ENCODE measurements at places on chromosomes 5 and 9.

GRCh38 chr5:79850316-79850822 lies 140.7 kb downstream of the MTX3 start:
- no peak for DNase-seq
- no peak overlapping the region for H3K27ac ChIP-seq
- H3K27me3 ChIP-seq: peaks cover 54% of the 10 kb centered on the region

- H3K4me1 ChIP-seq: no peaks in the 10 kb centered on the region
- H3K27ac ChIP-seq: no peak overlapping the region
- peaks cover 39% of the 10 kb centered on the region for H3K27me3 ChIP-seq
- DNase-seq: no peak
Observed at GRCh38 chr5:14223372-14223771, 80.2 kb downstream of the TRIO start.

GRCh38 chr5:149030392-149030791 lies 32.5 kb downstream of the SH3TC2 start:
- H3K27ac ChIP-seq: no peak overlapping the region
- no peaks in the 10 kb centered on the region for H3K36me3 ChIP-seq
- peaks cover 14% of the 10 kb centered on the region for H3K27me3 ChIP-seq
- H3K4me1 ChIP-seq: no peaks in the 10 kb centered on the region
- no peak overlapping the region for H3K4me3 ChIP-seq
- no peak for DNase-seq

- peak overlapping the region; percentile 93 for H3K27ac ChIP-seq
- no peaks in the 10 kb centered on the region for H3K27me3 ChIP-seq
- peak; percentile 86 for DNase-seq
- no peaks in the 10 kb centered on the region for H3K36me3 ChIP-seq
- peaks cover 16% of the 10 kb centered on the region for H3K4me1 ChIP-seq
Observed at GRCh38 chr5:43007911-43008362, 32.2 kb downstream of the ANXA2R start.

DNA sequence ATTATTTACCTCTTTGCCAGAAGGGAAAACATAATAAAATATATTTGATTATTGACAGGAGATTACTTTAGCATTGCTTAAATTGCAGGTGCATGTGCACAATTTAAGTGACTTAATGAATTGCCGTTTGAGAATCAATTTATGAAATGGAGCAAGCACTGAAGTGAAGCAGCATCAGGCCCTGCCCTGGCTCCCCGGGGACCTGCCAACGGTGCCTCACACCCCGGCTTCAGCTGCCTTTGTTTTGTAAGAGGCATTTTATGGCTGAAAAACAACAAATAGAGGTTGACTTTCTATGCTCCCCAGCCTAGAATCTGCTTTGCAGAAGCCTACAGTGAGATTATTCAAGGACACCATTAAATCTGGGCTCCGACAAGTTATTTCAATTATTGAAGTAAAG lies 359.1 kb upstream of the IRX4 start:
- H3K36me3 ChIP-seq: no peaks in the 10 kb centered on the region
- no peaks in the 10 kb centered on the region for H3K27me3 ChIP-seq
- peaks cover 3% of the 10 kb centered on the region for H3K4me1 ChIP-seq
- no peak for DNase-seq
- H3K27ac ChIP-seq: no peak overlapping the region
- H3K4me3 ChIP-seq: no peak overlapping the region

DNA sequence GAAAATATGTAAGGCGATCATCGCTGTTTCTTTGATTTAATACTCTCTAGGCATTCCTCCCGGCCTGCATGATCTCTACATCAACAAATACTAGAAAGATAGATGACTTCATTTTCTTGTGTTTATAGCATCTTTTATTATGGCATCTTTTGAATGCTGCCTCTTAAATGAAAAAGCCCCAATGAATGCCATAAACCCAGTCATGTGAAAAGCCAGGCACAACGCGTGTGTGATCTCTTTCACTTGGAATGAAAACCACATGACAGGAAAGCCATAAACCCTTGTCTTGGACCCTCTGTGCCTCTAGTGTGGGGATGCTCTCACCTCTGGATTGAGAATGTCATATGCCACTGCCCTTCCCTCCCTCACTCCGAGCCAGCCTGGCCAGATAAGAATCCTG lies 476.2 kb downstream of the SEMA5A start:
- no peak for DNase-seq
- no peaks in the 10 kb centered on the region for H3K4me1 ChIP-seq
- no peak overlapping the region for H3K4me3 ChIP-seq
- no peaks in the 10 kb centered on the region for H3K27me3 ChIP-seq
- no peaks in the 10 kb centered on the region for H3K36me3 ChIP-seq

GRCh38 chr5:169142264-169142970 lies 158.5 kb downstream of the SLIT3 start:
- H3K27me3 ChIP-seq: peaks cover 4% of the 10 kb centered on the region
- DNase-seq: no peak
- H3K4me3 ChIP-seq: no peak overlapping the region
- H3K36me3 ChIP-seq: no peaks in the 10 kb centered on the region

- H3K4me1 ChIP-seq: peaks cover 27% of the 10 kb centered on the region
- H3K36me3 ChIP-seq: no peaks in the 10 kb centered on the region
- no peak overlapping the region for H3K27ac ChIP-seq
- H3K27me3 ChIP-seq: no peaks in the 10 kb centered on the region
Observed at GRCh38 chr5:55176176-55176818, 3.3 kb upstream of the CDC20B start.

DNA sequence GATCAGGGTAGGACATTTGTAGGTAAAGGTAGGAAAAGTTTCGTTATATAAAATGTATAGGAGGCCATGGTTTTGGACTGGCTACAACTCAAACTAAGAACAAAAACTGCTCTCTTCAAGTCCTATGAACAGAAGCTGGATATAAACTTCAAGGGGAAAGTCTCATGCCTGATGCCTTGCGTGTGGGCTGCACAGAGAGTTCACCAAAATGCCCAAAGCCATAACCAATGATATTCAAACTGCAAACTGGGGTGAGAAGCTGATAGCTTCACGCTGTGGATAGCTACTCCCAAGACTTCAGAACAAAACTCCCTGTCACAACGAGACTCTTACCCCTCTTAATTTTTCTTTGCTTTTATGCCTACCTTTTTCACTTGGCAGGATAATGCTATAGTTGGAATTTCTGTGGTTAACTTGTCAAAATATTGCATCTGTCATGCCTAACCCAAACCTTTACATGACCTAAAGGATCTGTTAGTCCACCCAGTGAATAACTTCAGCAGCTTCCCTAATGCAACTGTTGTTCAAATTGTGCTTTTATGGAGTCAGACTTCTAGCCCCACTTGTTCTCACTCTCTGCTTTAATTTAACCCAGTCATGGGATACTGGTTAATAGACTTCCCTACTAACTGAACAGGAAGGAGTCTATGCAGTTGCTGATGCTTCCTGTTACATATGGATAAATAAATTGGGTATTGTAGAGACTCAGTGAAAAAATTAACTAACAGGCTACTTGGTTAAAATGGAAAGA lies 71.9 kb downstream of the SFXN1 start:
- no peak overlapping the region for H3K27ac ChIP-seq
- DNase-seq: no peak
- peaks cover 55% of the 10 kb centered on the region for H3K27me3 ChIP-seq
- H3K4me3 ChIP-seq: no peak overlapping the region

GRCh38 chr5:141527426-141527825 lies 38.5 kb downstream of the PCDHGC5 start:
- peaks cover 99% of the 10 kb centered on the region for H3K36me3 ChIP-seq
- DNase-seq: no peak
- no peak overlapping the region for H3K27ac ChIP-seq
- no peaks in the 10 kb centered on the region for H3K27me3 ChIP-seq
- no peak overlapping the region for H3K4me3 ChIP-seq

GRCh38 chr5:65327582-65327981 lies 154.1 kb downstream of the ADAMTS6 start:
- H3K27me3 ChIP-seq: no peaks in the 10 kb centered on the region
- H3K4me1 ChIP-seq: no peaks in the 10 kb centered on the region

- H3K36me3 ChIP-seq: peaks cover 6% of the 10 kb centered on the region
- no peaks in the 10 kb centered on the region for H3K27me3 ChIP-seq
- peak overlapping the region; percentile 79 for H3K27ac ChIP-seq
- H3K4me1 ChIP-seq: 0 out of 3 replicates have a peak, but pooled peaks cover 2% of the 10 kb centered on the region
Observed at GRCh38 chr5:110738503-110738811, 350 bp upstream of the SLC25A46 start.

- DNase-seq: no peak
- H3K4me1 ChIP-seq: no peaks in the 10 kb centered on the region
- no peak overlapping the region for H3K4me3 ChIP-seq
- H3K36me3 ChIP-seq: no peaks in the 10 kb centered on the region
Observed at GRCh38 chr5:9733486-9733885, 103.3 kb upstream of the TAS2R1 start.

GRCh38 chr5:124162767-124163532 lies 583.5 kb downstream of the ZNF608 start:
- no peaks in the 10 kb centered on the region for H3K27me3 ChIP-seq

DNA sequence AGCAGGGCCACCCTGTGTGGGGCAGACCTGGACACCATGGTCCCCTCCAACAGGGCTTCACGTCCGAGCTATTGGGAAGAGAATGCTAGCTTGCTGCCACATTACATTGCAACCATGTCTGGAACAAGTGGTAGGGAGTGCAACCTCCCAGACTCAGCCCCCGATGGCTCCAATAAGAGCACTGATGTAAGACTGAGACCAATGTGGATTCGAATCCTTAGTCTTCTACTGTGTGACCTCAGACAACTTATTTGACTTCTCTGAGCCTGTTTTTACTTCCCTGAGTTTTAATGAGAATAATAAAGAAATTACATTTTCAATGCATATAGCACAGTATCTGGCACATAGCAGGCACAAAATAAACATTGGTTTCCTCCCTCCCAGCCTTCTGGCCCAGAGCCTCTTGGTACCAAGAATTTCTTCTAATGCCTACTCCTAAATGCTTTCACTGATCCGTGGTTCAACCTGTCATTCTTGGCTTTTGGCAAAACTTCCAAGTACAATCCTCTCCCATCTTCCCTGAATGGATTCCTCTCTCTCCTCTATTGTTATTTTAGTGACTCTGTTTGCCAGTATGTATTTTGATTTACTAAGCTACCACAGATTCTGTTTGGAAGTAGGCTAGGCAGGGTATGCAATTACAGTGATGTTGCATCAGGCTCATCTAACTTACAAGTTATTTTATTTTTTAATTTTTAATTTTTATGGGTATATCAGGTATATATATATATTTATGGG lies 34.6 kb upstream of the COL15A1 start:
- H3K27me3 ChIP-seq: no peaks in the 10 kb centered on the region
- no peaks in the 10 kb centered on the region for H3K36me3 ChIP-seq
- DNase-seq: no peak

DNA sequence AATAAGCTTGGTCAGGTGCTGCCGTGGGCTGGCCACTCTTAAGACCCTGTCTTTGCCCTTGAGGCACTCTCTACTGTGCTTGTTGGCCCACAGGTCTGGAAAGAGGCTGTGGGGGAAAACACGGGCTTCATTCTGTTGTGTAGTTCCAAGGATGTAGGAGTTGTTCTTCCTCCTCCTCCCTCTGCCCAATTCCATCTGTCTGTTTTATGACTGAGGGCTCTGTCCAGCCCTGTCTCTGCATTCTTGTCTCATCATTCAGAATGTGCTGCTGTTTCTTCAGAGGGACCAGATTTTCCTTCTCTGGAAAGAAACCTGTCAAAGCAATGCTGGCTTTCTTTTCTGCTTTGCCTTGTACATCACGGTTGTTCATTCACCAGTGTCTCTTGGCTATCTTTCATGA lies 84.1 kb downstream of the MAP1B start:
- no peak for DNase-seq
- H3K27ac ChIP-seq: no peak overlapping the region
- H3K4me3 ChIP-seq: no peak overlapping the region
- no peaks in the 10 kb centered on the region for H3K4me1 ChIP-seq
- H3K27me3 ChIP-seq: no peaks in the 10 kb centered on the region

GRCh38 chr5:95384485-95385213 lies 6.5 kb upstream of the FAM81B start:
- H3K27ac ChIP-seq: no peak overlapping the region
- H3K27me3 ChIP-seq: no peaks in the 10 kb centered on the region
- no peak overlapping the region for H3K4me3 ChIP-seq
- DNase-seq: no peak
- H3K4me1 ChIP-seq: no peaks in the 10 kb centered on the region
- no peaks in the 10 kb centered on the region for H3K36me3 ChIP-seq

GRCh38 chr5:79973996-79974395 lies 17.1 kb downstream of the MTX3 start:
- peaks cover 21% of the 10 kb centered on the region for H3K27me3 ChIP-seq
- H3K4me3 ChIP-seq: no peak overlapping the region
- H3K4me1 ChIP-seq: no peaks in the 10 kb centered on the region
- DNase-seq: no peak
- no peak overlapping the region for H3K27ac ChIP-seq

GRCh38 chr5:96881511-96882115 lies 5.3 kb downstream of the ERAP2 start:
- no peak overlapping the region for H3K4me3 ChIP-seq
- H3K4me1 ChIP-seq: peaks cover 30% of the 10 kb centered on the region
- H3K36me3 ChIP-seq: no peaks in the 10 kb centered on the region
- H3K27me3 ChIP-seq: no peaks in the 10 kb centered on the region
- H3K27ac ChIP-seq: no peak overlapping the region
- no peak for DNase-seq

DNA sequence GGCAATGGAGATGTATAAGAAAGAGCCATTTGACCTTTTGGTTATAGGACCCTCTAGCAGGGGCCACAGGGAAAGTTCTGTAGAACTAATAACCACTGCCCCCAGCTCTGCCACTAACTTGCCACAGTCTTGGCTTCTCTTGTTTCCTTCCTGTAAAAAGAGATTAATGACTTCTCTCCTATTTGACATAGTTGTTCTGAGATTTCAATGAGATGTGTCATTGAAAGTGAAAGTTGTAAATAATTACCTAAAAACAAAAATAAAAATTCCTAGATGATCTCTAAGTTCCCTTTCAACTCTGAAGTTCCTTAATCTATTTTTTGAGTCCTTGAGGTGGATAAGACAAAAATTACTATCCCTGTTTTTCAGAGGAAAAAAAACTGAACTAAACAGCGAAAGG lies 1.4 kb upstream of the KIF12 start:
- no peaks in the 10 kb centered on the region for H3K36me3 ChIP-seq
- H3K4me1 ChIP-seq: no peaks in the 10 kb centered on the region
- H3K27ac ChIP-seq: no peak overlapping the region
- no peaks in the 10 kb centered on the region for H3K27me3 ChIP-seq

- H3K27ac ChIP-seq: no peak overlapping the region
- H3K4me1 ChIP-seq: no peaks in the 10 kb centered on the region
- H3K36me3 ChIP-seq: no peaks in the 10 kb centered on the region
Observed at GRCh38 chr9:124188331-124189110, 69.2 kb upstream of the NEK6 start.

DNA sequence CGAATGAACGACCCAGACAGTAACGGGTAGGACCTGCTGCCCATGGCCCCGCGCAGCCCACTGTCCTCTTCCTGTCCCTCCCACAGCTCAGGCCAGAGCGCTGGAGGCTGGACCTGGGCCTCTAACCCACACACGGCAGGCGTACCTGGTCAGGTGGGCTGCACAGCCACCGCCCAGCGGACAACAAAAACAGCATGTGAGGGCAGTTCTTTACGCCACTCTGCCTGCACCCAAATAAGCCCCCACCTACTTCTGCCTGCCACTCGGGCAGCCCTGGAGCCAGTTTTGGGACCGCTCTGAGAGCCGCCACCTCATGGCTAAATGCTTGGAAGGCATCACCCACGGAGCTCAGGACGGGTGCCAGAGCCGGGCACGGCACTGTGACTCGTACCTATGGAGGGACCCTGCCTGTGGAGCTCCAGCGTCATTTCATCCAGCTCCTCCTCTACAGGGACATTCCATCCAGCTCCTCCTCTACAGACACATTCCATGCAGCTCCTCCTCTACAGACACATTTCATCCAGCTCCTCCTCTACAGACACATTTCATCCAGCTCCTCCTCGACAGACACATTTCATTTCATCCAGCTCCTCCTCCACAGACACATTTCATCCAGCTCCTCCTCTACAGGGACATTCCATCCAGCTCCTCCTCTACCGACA lies 18.9 kb downstream of the CLPTM1L start:
- no peak for DNase-seq
- no peak overlapping the region for H3K4me3 ChIP-seq
- no peaks in the 10 kb centered on the region for H3K4me1 ChIP-seq
- H3K27me3 ChIP-seq: no peaks in the 10 kb centered on the region
